ENCODE measurements at places on chromosomes 1 and 21. TPM values are rescaled to one million over a fixed set of nuclear protein-coding genes. Genes with fewer than 3 reads are reported as not detected.

GRCh38 chr1:7009741-7010525 is 224.7 kb downstream of the CAMTA1 start:
- no peak for DNase-seq

DNA sequence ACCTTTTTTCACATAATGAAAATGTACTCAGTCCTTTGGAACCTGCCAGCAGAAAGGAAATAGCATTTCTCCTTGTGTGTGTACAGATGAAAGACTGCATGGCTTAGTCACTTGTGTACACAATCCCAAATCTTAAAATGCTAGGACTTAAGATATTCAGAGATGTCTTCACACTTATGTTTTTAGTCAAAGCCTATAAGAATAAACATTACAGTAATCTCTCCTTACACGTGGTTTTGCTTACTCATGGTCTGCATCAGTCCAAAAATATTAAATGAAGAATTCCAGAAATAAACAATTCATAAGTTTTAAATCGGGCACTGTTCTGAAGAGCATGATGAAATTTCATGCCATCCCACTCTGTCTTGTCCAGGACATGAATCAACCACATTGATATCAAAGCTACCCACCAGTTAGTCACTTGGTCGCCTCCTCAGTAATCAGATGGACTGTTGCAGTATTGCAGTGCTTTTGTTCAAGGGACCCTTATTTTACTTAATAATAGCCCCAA is 75.7 kb upstream of the RRP15 start:
- no peak for DNase-seq

DNA sequence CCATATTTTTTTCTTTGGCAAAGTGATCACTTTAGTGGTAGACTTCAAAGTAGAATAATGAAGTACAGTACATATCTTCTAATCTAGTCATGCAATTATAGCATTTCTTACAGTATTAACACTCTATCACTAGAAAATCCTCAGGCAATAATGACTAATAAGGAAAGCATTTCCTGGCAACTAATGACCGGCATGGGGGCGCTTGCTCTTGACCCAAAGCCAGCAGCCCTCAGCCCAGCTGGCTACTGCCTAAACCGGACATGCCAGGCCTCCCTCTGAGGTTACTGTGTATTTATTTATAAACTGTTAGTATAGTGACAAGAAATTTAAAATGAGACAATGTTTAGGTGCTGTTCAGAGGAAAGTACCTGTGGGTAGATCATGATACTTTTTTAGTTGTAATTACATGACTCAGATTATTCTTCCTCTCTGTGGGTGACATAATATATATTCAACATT is 633.8 kb downstream of the PTPRC start:
- DNase-seq: peak; percentile 24

GRCh38 chr21:29657240-29657989 is 282.4 kb downstream of the GRIK1 start:
- no peak for DNase-seq

DNA sequence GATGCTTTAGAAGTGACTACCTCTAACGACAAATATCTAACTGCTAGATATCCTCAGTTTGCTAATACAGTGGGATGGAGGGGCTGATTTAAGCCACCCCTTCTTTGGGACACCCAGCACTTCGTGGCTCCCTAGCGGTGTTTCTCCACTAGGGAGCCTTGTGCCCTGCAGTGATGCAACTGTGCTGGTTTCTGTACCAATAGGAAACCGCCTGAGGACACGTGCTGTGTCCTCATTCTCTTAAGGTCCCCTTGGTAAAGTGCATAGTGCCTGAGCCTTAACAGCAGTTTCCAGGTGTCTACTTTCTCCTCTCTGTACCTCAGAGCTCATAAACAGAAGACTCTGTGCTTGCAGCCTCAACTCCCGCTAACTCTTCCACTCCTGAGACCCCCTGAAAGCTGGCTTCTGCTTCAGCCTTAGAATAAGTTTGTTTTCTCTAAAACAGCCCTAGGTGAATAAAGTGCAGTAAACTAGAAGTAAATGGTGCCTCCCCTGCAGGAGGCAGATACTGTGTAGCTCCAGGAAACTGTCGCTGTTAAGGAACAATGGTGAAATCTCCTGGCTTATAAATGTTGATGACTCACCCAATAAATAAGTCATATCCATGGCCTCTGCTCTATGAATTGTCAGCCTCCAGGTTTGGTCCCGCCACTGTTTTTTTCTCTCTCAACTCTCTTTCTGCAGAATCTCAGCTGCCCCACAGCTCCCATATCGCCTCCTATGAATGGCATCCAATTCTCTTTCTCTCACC is 130.4 kb downstream of the AK5 start:
- no peak for DNase-seq

DNA sequence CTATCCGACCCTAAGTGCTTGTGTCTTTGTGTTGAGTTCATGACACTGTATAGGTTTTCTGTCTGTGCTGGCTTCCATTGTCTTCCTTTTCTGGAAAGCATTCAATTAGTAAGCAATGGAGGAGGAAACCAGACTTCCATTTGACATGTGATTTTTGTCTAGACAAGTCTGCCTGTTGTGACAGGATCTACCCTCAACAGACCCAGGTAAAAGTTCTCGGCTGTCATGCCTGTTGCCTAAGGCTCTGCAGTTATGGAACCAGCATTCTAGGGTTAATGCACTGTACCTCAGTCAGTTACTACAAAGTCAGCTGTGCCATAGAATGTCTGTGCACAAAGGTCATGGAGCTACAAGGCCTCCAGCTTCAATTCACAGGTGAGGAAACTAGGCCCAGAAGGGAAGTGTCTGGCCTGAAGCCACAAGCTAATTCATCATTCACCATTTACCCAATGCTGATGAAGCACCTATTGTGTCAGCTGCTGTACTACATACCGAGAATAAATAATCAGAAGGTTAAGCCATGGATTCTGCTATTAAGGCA is 72.3 kb downstream of the PLPP3 start:
- DNase-seq: no peak

GRCh38 chr1:233105225-233105624 is 154.8 kb downstream of the NTPCR start:
- no peak for DNase-seq

The OR2T29 gene
- total RNA-seq: not detected

The PSMA5 gene
- total RNA-seq: 62.8 TPM
